ENCODE measurements at places on chromosomes 5 and 9. TPM values are rescaled to one million over a fixed set of nuclear protein-coding genes. Genes with fewer than 3 reads are reported as not detected.

The PCDHGA4 gene
- total RNA-seq = 7.2 TPM

The IFNK gene
- total RNA-seq = not detected

The GFRA3 gene
- total RNA-seq = 1.1 TPM

The PPP2R2B gene
- total RNA-seq = 21.3 TPM

The PCDHA4 gene
- 12.5 TPM for total RNA-seq

The CRAT gene
- total RNA-seq = 9.9 TPM

The DNAH5 gene
- total RNA-seq = 0.56 TPM

The SLC9A3 gene
- 3.1 TPM for total RNA-seq

The ECSCR gene
- 2.2 TPM for total RNA-seq

The DDX4 gene
- not detected for total RNA-seq

The CERCAM gene
- total RNA-seq = 7.9 TPM

The CDX1 gene
- not detected for total RNA-seq

DNA sequence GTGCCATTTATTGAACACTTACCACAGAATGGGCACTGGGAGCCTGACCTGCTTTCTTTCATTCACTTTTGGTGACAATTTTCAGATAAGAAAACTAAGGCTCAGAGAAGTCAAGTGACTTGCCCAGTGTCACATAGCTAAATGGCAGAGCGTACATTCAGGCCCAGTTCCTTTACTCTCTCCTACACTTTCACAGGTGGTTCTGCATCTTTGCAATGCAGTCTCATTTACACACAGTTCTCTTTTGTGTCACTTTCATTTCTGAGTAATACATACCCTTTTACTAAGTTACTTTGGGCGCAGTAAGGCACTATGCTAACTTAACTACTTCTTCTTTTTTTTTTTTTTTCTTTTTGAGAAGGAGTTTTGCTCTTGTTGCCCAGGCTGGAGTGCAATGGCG lies 8.3 kb downstream of the NFIL3 start:
- no peak for DNase-seq

DNA sequence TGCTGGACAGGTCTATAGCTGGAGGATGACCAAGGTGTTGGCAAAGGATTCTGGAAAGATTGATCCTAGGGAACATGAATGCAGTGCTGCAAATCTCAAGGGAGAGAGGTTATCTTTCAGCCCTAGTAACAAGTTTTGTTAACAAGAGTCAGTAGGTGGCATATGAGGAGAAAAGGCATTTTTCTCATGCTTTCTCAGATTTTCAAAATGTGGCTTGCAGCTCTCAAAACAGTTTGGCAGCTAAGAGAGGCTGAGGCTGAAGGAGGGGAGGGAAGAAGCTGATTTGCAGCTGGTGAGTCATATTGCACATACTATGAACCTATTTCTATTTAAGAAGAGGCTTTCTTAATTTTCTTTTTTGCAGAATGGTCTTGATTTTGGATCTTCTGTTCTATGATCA lies 64.3 kb upstream of the PCA3 start:
- no peak for DNase-seq

GRCh38 chr5:103133231-103133630 lies 13.1 kb downstream of the PPIP5K2 start:
- no peak for DNase-seq

DNA sequence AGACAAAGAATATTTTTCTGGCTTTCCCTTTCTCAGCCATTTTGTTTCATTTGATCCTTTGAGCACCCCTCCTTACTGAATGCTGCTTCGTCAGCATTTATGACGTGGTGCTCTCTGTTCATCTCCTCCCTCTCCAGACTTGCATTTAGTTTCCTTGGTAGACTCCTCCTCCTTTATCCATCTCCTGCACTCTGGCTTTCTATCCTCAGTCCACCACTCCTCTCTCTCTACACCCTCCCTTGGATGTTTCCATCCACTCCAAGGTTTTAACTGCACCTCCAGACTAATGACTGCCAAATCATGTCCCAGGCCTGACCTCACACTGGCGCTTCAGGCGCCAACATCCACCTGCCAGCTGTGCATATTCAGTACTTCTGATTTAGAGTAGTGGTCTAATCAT lies 245.4 kb downstream of the RAB3C start:
- DNase-seq = no peak

DNA sequence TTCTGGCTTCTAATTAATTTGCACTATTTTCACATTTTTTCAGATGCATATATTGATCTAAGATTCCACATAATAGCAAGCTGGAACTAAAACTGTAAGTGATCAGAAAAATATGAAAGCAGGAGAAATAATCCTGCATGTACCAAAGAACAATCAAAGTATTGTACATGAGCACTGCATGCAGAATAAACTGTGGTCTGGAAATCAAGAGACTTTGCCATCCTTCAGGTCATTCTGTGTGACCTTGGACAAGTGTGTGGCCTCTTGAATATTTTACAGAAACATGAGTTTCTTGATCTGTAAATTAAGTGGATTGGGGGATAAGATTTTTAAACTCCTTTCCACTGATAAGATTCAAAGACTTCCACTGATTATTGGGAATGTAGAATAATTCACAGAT lies 99.2 kb upstream of the GNAQ start:
- DNase-seq = no peak

DNA sequence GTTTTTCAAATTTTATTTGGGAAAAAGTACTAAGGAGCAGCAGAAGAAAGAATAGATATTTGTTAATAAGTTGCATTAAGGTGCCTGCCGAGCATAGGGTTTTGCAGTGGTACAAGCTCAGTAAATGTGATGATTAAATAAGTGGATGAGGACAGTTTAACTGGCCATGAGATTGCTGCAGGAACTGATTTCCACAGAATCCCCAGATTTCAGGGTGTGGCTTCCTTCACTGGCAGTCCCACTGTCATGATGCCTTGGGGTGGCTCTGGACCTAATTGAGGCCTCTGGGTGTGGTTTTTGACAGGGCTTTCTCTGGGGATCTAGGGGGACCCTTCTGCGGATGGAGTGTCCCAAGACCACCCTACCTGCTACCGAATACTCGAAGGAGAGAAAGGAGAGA lies 1.4 kb downstream of the PHF24 start:
- no peak for DNase-seq

GRCh38 chr5:108101130-108101529 lies 280.8 kb downstream of the FBXL17 start:
- no peak for DNase-seq

DNA sequence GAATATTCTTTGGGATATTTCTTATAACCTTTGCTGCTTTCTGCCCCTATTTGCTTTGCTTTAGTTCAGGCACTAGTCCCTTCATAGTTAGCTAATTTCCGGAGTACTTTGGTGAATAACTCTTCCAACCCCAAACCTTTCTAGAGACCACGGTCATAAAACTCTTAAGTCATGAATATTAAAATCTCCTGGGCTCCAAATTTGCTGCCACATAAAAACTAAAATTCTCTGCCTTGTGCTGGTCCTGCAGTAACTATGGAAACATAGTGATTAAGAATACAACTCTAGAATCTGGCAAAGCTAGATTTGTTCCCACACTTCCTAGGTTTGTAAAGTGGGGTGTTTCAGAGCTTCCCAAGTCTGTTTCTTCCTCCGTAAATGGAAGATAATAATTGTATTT lies 10.0 kb upstream of the ACTBL2 start:
- DNase-seq = no peak

GRCh38 chr5:6495433-6496206 lies 47.0 kb downstream of the UBE2QL1 start:
- DNase-seq = no peak

GRCh38 chr5:56329652-56330051 lies 96.5 kb upstream of the ANKRD55 start:
- DNase-seq = no peak

- peak; percentile 80 for DNase-seq
These were observed 23.9 kb downstream of the TPPP start for GRCh38 chr5:669111-669841.

GRCh38 chr9:127847178-127847510 lies 7.3 kb downstream of the ENG start:
- no peak for DNase-seq

- no peak for DNase-seq
These were observed 167.1 kb downstream of the RFK start for GRCh38 chr9:76227156-76227555.

DNA sequence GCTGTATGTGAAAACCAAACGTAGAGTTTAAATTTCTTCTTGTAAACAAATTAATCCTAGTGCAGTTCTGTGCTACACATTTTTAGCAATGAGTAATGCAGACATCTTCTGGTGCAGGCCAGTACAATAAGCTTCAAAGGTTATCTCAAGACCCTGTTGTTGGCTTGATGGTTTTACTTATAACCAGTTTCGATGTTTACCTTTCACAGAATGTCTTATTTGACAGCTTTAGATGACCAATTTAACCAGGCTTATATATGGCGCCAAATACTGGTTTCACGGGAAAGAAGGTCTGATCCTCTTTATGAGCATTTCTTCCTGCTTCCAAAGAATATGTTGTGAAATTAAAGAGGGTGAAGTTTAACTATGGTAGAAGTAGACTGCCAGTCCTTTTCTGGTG lies 9.9 kb downstream of the ZFAND5 start:
- DNase-seq = no peak

- peak; percentile 56 for DNase-seq
These were observed 126.1 kb upstream of the HAND1 start for GRCh38 chr5:154603953-154604679.

DNA sequence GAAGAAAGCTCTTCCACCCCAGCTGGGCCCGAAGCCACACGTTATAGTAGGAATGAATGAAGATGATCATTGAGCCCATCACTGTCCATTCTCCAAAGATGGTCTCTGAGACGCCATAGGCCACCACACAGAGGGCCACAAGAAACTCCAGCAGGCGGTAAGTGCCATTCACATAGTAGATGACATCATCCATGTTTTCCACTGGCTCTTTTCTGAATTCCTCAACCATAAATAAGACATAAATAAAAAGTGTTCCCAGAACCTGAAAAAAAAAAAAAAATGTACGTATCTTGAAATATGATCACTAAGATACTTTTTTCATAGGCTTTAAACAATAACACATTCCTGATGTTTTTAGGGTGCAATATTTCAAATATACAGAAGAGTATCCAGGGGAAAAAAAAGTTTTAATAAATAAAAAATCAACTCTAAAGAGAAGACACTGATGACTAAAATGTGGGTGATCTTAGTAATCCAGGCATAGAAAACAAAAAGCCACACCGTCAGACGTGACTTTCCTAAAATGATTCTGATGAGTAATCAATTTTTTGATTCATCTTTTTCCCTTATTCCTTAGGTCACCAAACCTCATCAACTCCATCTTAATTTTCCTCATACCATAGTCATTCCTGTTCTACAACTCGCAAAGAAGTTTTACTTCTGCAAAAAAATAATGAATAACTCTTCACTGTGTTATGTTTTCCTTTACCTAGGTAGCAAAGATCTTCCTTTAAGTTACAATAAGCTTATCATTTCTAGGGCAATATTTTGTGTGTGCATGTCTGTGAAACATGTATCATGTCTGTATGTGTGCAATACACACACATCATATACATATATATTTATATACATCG lies 47.8 kb downstream of the RNF145 start:
- peak; percentile 16 for DNase-seq

DNA sequence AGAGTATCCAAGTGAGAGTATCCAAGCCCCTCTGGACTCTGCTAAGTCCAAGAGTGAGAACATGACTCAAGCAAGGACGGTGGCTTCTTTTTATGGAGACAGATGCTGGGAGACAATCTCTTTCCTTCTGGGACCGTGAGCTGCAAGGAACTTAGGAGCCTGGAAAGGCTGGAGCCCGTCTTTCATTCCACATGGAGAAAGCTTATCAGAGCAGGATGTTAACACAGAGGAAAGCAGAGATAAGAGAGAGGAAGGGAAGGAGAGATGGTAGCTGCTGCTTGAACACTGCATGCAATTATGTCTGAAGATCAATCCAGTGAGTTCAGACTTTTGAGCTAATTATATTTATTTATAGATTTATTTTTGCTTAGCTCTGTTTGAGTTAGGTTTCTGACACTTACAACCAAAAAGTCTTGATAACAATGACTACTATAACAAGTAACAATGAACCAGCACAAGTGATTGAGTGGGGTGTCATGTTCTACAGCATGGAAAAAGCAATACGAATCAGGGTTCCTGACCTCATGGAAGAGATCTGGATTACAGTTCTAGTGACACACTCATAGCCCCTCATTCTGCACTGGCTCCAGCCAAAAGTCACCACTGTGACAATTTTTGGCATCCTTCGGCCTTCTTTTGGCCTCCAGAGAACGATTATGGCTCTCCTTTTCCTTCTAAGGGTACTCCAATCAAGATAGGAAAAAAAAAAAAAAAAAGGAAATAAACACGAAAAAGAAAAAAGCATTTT lies 71.5 kb downstream of the PRLR start:
- DNase-seq = no peak

DNA sequence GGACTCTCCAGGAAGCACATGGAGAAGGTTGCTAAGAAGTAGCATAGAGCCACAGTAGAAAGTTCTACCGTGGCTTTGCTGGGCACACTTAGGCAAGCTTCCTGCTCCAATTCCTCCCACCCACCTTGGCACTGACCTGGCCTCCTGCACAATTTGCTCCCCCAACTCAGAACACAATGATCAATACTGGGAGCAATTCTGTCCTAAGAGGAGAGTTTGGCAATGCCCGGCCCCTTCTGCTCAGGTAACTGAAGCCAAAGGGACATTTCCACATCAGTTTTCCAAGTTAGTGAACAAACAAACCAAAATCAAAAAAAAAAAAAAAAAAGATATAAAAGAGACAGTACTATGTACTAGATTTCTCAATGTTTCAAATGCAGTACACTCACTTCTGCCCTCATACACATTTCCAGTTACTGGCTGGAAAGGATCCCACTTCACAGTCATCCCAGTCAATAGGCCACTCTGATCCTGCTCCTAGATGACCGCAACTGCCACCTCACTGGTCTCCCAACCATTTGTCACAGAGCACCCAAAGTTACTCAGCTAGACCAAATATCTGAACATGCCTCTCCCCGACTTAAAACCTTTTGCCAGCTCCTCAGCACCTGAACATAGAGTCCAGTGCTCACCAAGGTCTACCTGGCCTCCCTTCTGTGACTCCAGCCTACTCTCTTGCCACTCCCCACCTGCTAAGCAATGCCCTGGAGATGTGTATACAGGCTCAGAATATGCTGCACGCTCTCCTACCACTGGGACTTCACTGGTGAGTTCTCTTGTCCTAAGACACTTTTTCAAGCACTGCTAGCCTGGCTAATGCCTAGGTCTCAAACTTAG lies 21.3 kb downstream of the ABCA1 start:
- no peak for DNase-seq

GRCh38 chr9:107703651-107704050 lies 214.1 kb upstream of the KLF4 start:
- no peak for DNase-seq

DNA sequence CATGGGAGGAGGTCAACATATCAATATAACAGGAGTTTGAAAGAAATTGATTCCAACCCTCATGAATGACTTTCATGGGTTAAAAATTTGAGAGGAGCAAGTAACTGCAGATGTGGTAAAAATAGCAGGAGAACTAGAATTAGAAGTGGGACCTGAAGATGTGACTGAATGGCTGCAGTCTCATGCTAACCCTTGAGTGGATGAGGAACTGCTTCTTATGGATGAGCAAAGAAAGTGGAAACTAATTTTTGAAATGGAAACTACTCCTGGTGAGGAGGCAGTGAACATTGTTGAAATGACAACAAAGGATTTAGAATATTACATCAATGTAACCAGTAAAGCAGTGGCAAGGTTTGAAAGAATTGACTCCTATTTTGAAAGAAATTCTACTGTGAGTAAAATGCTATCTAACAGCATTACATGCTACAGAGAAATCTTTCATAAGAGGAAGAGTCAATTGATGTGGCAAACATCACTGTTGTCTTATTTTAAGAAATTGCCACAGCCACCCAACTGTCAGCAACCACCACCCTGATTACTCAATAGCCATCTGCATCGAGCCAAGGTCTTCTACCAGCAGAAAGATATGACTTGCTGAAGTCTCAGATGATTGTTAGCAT lies 1683.2 kb downstream of the MAT2B start:
- no peak for DNase-seq
